ENCODE measurements at places on chromosomes 3 and 15. TPM values are rescaled to one million over a fixed set of nuclear protein-coding genes. Genes with fewer than 3 reads are reported as not detected.

Gene MASP1
- 18.1 TPM for polyA plus RNA-seq

Gene CIAO2A
- 193 TPM for polyA plus RNA-seq

Gene C3orf22
- not detected for polyA plus RNA-seq

Gene LRRC3B
- 1.2 TPM for polyA plus RNA-seq

Gene RTP3
- polyA plus RNA-seq = 1.8 TPM

DNA sequence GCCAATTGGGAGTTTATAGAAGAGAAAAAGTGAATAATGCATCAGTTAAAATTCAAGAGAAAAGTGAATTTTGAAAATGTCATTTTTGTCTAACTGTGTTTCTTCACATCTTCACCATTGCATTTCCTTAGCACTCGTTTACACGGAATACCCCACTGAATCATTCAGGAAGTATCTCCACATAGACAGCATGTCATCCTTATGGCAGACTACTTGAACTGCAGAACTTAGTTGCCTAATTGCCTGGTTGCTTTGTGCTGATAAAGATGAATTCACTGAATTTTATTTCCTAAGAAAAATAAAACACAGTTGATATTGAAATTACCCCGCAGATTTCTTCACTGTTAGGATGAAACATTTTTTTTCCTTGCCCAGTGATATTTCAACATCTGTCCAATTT, 627.1 kb downstream of the ROBO1 start:
- DNase-seq = no peak

DNA sequence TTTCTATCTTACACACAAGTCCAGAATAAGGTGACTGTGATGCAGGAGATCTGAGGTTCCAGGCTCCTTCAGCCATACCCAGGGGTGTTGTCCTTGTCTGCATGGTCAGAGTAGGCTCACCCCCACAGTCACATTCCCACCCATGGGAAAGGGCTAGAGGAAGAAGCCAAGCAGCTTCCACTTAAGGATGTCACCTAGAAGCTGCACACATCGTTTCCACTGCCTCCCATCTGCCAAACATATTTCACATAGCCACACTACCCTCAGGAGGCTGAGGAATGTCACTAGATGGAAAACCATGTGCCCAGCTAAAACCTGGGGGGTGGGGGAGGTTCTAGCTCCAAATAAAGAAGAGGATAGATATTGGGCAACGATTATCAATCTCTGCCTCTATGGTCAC, 58.1 kb downstream of the TMEM39A start:
- DNase-seq = no peak

DNA sequence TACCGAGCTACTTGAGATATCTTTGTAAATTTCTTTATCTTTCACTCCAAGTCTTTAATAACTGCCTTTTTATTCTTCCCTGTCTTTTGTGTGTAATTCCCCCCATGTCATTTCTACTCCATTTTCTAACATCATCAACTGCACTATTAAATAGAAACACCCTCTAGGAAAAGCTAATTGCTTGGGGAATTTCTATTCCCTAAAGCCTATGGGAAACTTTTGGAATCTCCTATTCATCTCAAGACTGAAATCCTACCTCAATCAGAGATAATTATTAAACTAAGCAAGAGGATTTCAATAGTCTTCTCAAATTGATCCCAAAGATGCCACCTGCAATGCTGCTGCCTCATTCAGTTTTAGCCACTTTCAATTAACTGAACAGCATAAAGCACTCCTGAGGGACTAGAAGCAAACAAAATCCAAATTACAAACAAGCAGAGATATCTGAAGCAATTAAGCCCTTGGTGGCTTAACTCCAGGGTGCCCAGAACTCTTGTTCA, 598.7 kb downstream of the IGSF11 start:
- DNase-seq = no peak

- no peak for DNase-seq
Observed at GRCh38 chr3:47954567-47954966, 61.6 kb downstream of the MAP4 start.

DNA sequence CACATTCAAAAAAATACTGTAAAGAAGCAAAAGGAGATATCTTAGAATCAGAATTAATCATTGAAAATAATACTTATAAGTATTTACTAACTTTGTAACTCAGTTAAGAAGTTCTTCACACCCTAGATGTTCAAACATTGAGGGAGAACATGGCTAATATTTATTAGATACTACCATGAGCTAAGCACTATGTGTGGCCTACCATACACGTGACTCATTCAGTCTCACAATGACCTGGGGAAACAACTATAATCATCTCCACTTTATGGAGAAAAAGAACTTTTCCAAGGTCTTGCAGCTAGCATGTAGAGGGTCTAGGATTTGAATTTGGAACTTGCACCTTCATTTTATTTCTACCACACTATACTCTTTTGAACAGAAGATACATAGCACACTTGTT, 361.9 kb upstream of the CFAP20DC start:
- DNase-seq = no peak

- peak; percentile 26 for DNase-seq
Observed at GRCh38 chr15:62985768-62986167, 56.8 kb upstream of the TPM1 start.

- DNase-seq = no peak
Observed at GRCh38 chr3:38471260-38471857, 17.7 kb downstream of the ACVR2B start.
